ENCODE measurements at places on chromosomes 4 and X.

- no peak overlapping the region for H3K27ac ChIP-seq
- no peak overlapping the region for H3K4me3 ChIP-seq
- peaks cover 2% of the 10 kb centered on the region for H3K27me3 ChIP-seq
- DNase-seq: no peak
- H3K36me3 ChIP-seq: no peaks in the 10 kb centered on the region
Measured at GRCh38 chr4:138702190-138702824, 313.3 kb upstream of the NOCT start.

DNA sequence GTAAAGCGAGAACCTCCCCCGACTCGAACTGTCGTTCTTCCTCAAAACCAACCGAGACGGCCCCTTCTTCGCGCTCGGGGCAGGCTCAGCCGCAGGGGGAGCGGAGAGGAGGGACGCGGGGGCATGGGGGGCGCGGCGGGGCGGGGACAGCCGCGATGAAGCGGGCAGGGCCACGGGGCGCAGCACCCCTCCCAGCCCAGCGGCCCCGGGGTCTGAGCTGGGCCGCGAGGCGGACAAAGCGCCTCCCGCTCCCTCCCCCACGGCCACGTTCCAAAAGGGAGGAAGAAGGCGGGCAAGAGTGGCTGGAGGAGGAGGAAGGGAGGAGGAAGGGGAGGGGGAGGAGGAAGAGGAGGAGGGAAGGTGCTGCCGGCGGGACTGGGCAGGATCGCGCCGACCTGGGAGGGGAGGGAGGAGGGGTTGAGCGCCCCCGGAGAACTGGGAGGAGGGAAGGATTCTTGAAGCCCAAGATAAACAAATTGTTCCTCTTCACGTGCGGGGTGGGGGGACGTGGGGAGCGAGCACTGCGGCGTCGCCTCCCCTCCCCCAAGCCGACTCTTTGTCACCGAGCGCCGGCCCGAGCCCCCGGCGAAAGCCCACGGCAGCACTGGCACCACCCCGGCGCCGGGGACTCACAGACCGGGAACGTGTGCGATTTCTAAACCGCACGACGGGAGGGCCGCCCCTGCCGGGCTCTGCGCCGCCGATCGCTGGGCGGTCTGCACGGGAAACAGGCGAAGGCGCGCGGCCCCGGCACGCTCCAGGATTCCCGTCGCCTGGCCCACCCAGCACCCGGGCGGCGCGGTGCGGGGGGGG is 2.9 kb downstream of the MAML3 start:
- DNase-seq: peak; percentile 73
- H3K27me3 ChIP-seq: peaks cover 42% of the 10 kb centered on the region
- peak overlapping the region; percentile 95 for H3K4me3 ChIP-seq
- no peaks in the 10 kb centered on the region for H3K36me3 ChIP-seq
- peak overlapping the region; percentile 93 for H3K27ac ChIP-seq

GRCh38 chr4:159169404-159170302 is 66.8 kb downstream of the RAPGEF2 start:
- no peak overlapping the region for H3K4me3 ChIP-seq
- DNase-seq: no peak

GRCh38 chrX:49192722-49193328 is 6.7 kb upstream of the PRICKLE3 start:
- peak overlapping the region; percentile 41 for H3K4me3 ChIP-seq
- H3K4me1 ChIP-seq: peaks cover 23% of the 10 kb centered on the region
- peaks cover 1% of the 10 kb centered on the region for H3K36me3 ChIP-seq
- H3K27me3 ChIP-seq: no peaks in the 10 kb centered on the region

DNA sequence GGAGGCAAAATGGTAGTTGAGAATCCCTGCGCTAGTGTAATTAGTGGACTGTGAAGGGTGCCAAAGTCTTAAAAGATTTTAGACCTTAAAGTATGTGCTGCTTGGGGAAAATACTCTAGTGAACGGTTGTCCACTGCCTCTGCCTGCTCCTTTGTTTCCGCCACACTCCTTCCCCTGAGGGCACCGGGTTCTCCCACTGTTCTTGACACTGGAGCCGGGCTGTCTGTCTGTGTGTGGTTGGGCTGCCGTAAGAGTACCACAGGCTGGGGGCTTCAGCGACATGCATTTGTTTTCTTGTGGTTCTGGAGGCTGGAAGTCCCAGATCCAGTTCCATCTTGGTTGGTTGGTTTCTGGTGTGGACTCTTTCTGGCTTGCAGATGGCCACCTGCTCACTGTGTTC is 76.2 kb downstream of the CLDN34 start:
- H3K4me1 ChIP-seq: no peaks in the 10 kb centered on the region
- no peak overlapping the region for H3K4me3 ChIP-seq
- no peak overlapping the region for H3K27ac ChIP-seq
- H3K36me3 ChIP-seq: no peaks in the 10 kb centered on the region
- H3K27me3 ChIP-seq: no peaks in the 10 kb centered on the region
- no peak for DNase-seq

DNA sequence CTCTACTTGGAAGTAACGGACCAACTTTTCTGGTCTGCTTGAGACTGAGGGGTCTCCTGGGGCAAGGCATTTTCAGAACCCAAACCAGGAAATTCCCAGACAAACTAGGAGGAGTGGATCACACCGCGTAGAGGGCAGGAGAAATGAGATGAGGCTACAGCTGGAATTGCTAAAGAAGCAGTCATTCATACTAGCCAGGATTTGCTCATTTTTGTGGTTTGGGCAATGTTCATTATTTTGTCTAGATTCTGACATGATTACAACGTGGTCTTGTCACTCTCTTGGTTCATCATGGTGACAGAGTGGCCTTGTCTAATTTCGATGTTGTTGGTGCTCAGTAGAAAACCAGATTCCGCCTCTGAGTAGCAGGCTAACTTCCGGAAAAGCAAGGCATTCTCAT is 63.2 kb downstream of the BANK1 start:
- H3K36me3 ChIP-seq: no peaks in the 10 kb centered on the region
- no peaks in the 10 kb centered on the region for H3K27me3 ChIP-seq
- no peak overlapping the region for H3K27ac ChIP-seq
- H3K4me3 ChIP-seq: no peak overlapping the region

All from T-helper 2 cell treated with Interferon-gamma antibody and Interleukin-4, amounts not matched to agents 5 μg/mL and 100 μg/mL, for 36 hours (primary cell).